ENCODE measurements at places on chromosomes 5 and 9. TPM values are rescaled to one million over a fixed set of nuclear protein-coding genes. Genes with fewer than 3 reads are reported as not detected.

- no peak for DNase-seq
Measured at GRCh38 chr5:163440954-163441353, 3.6 kb downstream of the CCNG1 start.

DNA sequence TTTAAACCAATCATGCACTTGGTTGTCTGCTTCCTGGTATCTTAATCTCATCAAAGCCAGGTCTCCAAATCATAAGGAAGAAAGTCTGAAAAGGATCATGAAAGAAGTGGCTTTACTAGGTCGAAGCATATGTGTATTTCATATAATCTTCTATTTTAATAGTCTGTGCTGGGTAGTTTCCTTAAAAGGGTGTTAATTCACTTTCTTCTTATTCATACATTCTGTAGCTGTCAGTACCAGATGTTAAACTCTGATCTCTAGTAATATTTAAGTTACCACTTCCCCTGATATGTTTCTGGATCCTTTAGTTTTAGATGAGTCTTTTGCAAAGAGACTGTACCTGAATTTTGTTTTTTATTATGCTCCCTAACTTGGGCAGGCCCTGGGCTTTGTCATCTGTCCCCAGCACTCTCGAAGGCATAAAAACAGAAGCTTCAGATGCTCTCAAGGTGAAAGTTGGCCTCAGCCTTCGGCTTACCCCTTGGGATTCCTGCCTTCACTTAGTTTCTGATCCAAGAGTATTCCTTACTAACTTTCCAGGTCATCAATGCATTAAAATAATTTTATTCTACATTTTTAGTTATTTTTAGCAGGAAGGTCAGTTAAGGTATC, 15.0 kb upstream of the LNPEP start:
- no peak for DNase-seq

Gene PCDHGA1
- 0.39 TPM for total RNA-seq

DNA sequence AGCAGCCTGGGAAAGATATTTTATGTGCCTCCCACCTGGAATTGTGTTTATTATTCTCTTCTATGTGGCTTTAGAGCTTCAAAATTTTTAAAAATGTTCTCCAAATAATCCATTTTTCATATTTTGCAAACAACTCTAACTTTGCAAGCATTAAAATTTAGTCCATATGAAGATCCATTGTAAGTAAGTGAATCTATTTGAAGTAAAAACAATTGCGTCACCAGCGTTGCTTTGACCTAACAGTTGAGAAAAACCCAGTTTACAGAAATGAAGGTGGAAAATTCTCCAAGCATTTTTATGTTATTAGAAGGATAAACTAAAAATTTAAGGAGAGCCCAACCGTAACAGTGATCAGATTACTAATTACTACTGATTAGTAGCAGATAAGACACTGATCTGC, 38.9 kb upstream of the TLX3 start:
- no peak for DNase-seq

GRCh38 chr5:157188270-157188669, 7.6 kb downstream of the ITK start:
- DNase-seq = no peak

DNA sequence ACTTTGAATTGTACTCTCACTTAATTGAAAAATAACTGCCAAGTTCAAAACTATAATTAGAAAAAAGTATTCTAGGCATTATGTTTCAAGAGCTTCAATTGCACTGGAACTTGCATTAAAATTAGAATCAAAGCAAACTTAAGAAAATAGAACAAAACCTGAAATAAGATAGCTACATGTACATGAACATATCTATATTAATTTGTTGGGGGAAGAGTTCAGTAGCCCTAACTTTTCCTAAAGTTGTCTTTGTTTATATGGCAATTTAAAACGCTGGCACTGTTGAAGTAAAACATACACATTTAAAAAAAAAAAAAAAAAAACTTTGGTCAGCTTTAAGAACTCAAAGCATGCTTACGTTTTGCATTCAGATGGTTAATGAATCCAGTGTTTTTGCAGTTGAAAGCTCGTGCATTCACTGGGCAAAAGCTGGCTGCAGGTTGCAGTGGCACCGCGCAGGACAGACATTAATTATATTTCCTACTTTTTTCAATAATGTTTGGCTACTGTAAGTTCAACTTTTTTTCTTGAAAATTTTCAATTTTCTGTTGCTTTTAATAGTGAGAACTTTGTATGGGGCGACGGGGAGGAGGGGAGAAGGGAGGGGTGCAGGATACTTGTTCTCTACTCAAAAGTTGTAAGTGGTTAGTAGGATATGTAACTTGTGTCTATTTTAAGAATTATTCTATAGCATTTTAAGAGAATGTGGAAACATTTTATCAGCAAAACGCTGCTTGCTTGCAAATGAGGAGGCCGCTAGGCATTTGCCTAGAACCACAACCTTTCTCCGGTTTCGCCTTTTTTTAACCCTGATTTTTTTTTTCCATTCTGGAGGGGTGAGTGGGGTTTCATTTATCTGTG, 3.9 kb downstream of the NR2F1 start:
- no peak for DNase-seq

Gene NMUR2
- 0.87 TPM for total RNA-seq

DNA sequence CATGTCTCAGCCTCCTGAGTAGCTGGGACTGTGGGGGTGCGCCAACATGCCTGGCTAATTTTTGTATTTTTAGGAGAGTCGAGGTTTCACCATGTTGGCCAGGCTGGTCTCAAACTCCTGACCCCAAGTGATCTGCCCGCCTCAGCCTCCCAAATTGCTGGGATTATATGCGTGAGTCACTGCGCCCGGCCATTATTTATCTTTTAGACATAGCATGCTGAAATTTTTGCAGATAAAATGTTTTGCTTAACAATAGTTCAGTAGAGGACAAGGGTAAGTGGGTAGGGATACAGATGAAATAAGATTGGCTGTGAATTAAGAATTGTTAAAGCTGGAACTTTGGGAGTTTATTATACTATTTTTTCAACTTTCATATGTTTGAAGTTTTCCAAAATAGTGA, 150.8 kb upstream of the GRHPR start:
- DNase-seq = no peak

Gene TRIM36
- 2.4 TPM for total RNA-seq

DNA sequence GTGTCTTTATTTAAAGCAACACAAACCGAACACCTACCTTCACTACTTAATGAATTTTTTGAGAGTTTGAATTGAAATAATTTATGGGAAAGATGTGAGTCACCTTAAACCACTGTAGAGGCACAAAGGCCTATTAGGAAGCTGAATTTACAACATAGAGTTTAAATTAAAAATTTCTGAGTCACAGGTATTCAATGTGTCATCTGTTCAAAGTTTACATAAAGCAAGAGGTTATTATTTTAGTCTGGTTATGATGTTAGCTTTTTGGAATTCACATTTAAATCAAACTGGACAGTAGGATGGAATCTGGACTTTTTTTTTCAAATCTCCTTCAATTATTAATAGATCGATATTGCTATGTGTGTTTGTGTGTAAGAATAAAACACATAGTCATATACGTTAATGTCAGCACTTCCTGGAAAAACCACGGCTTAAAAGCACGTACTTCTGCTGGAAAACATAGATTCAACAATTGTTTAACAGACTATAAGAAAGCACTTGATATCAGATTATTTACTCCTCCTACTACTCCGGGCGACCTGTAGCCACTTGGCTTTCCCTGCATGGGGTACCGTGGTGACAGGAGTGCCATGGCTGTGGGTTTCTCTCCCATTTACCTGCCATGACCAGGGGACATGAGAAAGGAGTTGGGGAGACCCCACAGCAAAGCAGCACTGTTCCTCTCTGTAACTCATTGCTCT, 638.6 kb downstream of the SEMA5A start:
- DNase-seq = no peak

Gene PCDHGA10
- total RNA-seq = 12.4 TPM

DNA sequence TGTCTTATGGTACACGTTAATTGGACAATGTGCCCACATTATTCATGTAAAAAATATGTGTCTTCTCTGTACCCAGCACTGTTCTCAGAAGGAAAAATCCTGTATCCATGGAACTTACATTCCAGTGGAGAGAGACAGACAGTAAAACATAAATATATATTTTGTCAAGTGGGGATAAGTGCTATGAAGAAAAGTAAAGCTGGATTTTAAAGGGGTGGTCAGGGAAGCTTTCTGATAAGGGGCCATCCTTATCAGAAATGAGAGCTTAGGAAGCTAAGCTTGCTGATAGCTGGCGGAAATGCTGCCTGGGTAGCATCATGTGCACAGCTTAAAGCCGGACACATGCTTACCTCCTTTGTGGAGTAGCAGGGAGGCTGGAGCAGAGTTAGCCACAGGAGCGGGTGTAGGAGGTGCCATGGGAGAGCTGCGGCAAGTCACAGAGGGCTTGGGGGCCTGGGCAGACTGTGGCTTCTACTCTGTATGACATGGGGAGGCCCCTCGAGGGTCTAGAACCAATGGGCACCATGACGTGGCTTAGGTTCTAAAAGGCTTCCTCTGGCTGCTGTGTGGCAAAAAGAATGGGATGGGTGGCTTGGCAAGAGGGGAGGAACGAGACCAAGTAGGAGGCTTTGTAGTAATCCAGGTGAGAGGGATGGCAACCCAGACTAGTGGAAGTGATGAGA, 141.7 kb downstream of the FGF1 start:
- DNase-seq = no peak

GRCh38 chr9:81032831-81033230, 656.5 kb downstream of the TLE1 start:
- DNase-seq = no peak

Gene PCDHGA5
- 2.1 TPM for total RNA-seq

DNA sequence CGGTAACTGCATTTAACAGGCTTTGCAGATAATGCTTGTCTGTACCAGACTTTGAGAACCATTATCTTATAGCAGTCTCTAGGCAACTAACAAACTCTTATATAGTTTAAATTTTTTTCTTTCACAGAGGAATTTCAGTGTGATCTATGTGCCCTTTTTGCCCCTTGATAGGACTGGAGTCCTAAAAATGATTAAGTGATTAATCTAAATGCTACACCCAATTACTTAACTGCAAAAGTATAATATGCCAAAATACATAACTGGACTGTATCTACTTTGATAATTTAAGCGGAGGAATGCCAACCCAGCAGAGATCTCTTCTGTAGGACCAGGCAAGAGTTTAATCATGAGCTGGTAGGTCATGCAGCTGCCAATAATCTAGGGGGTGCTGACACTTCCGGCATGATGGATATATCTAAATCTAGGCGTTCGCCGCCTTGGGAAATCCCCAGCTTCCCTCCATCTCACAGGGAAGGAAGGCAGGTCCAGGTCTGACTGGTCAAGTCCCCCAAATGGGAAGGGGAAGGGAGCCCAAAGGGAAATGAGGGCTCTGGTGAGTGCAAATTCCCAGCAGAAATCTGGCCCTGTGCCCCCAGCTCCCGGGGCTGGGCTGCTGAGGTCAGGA, 205.6 kb downstream of the GAPVD1 start:
- DNase-seq = no peak

Gene RANBP17
- 12.9 TPM for total RNA-seq

Gene PRDM9
- total RNA-seq = not detected

DNA sequence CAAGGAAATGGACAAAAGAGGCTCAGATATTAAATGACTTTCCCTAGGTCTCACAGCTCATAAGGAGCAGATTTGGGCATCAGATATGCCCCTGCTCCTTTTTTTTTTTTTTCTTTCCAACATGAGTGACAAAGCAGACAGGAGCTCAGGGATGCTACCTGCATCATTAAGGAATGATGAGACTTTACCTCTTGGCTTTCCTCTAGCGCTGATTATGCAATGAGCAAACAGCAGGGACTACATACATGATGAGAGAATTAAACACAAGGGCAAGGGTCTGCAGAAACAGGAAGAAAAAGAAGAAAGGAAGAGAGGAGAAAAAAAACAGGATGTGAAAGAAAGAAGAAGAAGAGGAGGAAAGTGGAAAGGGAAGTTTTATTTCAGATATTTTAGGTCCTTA, 179.9 kb downstream of the PPP2R2B start:
- DNase-seq = no peak

DNA sequence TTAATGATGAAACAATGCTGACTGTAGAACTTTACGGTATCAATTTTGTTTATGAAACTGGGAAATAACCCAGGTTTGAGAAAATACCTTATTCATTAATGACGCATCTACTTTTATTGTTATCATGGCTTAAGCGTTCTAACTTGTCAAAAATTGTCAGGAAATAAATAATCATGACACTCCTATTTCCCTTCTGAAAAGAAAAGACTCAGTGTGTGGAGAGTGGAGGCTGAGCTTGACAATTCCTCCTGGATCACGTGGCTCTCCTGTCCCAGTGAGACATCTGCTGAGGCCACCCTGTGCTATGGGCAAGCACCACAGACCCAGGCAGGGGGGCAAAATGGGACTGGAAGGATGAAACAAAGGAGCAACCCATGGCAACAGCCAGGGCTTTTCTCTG, 466.4 kb downstream of the ZNF608 start:
- DNase-seq = no peak

GRCh38 chr9:7147121-7148090, 389.6 kb downstream of the KDM4C start:
- no peak for DNase-seq

- no peak for DNase-seq
Measured at GRCh38 chr5:139459451-139459934, 3.0 kb downstream of the ECSCR start.

Gene SPINK13
- total RNA-seq = not detected

DNA sequence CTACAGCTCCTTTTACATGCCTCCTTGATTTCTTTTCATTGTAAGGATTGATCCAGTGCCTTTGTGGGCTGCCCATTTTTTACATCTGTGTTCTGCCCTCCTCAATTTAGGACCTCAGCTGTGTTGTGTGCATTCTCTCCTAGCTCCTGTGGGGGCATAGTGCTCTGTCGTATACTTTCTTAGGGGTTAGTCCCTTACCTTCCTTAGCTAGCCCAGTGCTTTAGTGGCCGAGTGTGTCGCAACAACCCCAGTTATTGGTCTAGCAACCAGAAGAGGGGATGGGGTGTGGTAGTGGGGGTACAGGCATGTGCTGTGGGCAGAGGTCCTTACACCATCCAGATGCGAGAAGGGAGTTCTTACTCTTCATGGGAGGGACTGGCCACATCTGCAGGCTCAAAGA, 12.1 kb downstream of the MTRR start:
- no peak for DNase-seq

- DNase-seq = no peak
Measured at GRCh38 chr9:98829766-98830165, 22.3 kb downstream of the GALNT12 start.

Gene LCP2
- total RNA-seq = 5.7 TPM

DNA sequence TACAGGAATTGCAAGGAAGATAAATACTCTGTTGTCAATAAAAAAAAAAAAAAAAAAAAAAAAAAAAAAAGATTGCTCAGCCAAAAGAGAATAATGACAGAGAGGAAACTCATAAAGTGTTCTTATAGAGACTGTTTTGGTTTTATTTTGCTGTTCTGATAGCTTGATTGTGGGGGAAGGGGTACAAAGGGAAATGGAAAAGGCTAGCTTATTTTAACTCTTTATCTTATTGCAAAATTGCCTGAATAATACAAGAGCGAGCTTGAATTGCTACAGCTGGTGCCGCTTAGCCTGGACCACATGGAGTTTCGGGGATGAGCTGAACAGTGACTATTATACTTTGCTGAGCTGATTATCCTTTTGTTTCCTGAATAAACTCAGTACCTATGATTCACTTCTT, 31.0 kb upstream of the SHISAL2B start:
- no peak for DNase-seq

- no peak for DNase-seq
Measured at GRCh38 chr9:88458716-88459465, 70.6 kb downstream of the SPIN1 start.

GRCh38 chr9:16029796-16030363, 477.0 kb downstream of the CCDC171 start:
- no peak for DNase-seq

Gene ZFP62
- total RNA-seq = 24.2 TPM

Gene ERMP1
- total RNA-seq = 43.8 TPM

Data from glomerular endothelial cell (primary cell).